ENCODE measurements at places on chromosomes 7 and 10.

DNA sequence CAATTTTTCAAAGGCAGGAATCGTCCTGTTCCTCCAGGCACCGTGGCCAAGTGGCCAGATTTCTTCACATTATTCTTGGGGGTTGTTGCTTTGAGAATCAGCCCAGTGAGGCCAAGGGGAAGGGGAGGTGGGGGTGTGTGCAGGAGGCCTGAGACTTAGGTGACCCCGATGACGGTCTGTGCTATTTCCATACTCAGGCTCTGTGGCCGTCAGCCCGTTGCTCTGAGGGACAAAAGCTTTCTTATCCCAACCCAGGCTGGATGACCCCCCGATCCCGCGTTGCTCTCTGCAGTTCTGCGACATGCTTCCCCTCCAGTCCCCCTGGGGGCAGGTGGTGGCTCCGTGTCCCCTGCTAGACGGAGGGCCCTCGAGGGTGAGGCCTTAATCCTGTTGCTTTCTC lies 14.2 kb downstream of the DOCK1 start:
- no peak for DNase-seq

- no peak for DNase-seq
Measured at GRCh38 chr7:108225531-108226181, 95.5 kb upstream of the LAMB4 start.

DNA sequence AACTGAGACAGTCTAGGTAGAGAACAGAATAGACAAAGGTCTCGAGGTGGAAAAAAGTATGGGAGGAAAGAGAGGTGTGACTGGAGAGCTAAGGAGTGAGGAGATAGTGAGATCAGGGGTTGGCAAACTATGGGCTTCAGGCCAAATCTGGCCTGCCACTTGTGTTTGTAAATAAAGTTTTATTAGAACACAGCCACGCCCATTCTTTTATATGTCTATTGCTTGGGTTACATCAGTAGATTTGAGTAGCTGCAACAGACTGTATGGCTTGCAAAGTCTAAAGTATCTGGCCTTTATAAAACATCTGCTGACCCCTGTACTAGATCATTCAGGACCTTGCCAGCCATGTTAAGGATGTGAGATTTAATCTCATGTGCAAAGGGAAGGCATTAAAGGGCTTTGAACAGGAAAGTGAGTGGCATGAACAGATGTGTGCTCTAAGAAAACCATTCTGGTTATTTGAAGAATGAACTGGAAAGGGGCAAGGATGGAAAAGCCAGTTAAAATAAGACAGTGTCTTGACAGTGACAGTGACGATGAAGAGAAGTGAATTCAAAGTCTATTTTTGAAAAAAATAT lies 240.3 kb downstream of the RNLS start:
- DNase-seq, result no peak

GRCh38 chr7:29763266-29763665 lies 43.0 kb upstream of the WIPF3 start:
- no peak for DNase-seq

GRCh38 chr7:114650491-114650890 lies 235.9 kb downstream of the FOXP2 start:
- no peak for DNase-seq

DNA sequence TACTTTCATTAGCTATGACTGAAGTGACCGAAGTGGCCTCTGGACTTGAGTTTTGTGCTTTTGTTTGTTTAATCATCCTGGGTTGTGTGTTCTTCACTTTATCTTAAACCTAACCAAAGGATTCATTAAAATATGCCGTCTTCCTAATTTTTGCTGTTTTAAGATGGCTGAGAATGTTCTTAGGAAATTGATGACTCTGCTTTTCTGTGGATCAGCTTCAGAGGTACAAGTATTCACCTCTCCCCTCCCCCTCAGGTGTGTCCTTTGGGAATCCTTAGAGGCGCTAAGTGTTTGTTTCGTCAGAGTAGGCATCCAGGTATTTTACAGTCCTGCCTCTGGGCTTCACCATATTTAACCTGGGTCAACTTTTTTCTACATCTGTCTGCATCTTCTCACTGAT lies 1.1 kb downstream of the CCDC126 start:
- DNase-seq, result no peak

- DNase-seq, result no peak
Measured at GRCh38 chr10:1204434-1205326, 148.5 kb downstream of the WDR37 start.

GRCh38 chr7:137904833-137905232 lies 58.1 kb upstream of the DGKI start:
- no peak for DNase-seq

DNA sequence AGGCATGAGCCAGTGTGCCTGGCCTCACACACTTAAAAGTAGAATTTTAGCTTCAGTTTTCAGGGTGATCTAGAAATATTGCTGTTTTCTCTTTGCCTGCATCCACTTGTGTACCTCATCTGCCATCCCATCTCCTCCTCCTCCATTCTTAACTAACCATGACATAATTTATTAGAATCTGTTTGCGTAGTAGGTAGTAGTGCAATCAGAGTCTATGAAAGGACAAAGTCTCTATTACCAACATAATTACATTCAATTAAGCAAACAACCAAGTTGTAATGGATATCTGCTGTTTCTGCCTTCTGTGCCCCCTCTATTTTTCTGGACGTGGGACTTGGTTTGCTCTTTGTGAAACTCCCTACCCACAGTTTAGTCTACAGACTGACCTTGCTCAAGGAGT lies 72.9 kb downstream of the CDK14 start:
- no peak for DNase-seq

DNA sequence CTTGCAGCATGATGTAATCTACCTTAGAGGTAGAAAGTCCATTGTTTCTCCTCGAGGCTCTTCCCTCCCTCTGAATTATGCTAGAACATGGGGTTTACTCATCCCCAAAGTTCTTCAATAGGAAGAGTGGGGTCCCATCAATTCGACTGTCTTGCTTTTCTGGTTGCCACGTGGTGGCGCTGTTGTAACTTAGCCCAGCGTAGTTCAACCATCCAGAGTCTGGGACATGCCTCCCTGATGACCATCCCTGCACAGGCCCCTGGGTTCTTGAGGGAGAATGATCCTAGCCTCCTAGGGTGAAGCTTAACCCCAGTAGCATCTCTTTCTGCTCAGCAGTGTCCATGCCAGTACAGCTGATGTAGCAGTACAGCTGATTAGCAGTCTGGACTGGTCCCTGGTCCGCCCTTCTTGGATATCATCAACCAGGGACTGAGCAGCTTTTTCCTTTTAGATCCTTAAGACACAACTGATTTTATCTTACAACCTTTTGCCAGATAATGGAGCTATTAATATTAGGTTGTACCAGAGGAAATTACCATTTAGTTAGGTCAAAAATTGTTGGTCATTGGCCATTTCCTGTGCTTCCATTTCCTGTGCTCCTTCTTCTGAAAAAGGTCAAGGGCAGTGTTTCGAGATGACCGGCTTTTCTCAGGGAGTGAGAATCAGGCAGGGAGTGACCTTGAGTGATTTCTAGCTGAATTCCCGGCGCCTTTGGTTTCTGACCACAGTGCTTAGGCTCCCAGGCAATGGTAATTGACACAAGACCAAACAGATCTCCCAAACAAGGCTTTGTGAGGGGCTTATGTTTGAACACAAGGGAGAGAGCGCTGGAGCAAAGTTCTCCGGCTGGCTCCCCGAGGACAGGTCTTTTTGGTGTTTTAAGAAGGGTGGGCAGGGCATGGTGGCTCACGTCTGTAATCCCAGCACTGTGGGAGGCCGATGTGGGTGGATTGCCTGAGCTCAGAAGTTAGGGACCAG lies 65.4 kb downstream of the TACC2 start:
- DNase-seq, result no peak

- DNase-seq, result no peak
Measured at GRCh38 chr7:51970961-51971665, 654.5 kb upstream of the COBL start.

Data from AG09319 (cell line).